Kidney glomerular epithelial cell (primary cell): ENCODE measurements at places on chromosomes 16 and 17.

- DNase-seq: no peak
These were observed 963 bp upstream of the METTL22 start for GRCh38 chr16:8620535-8620934.

DNA sequence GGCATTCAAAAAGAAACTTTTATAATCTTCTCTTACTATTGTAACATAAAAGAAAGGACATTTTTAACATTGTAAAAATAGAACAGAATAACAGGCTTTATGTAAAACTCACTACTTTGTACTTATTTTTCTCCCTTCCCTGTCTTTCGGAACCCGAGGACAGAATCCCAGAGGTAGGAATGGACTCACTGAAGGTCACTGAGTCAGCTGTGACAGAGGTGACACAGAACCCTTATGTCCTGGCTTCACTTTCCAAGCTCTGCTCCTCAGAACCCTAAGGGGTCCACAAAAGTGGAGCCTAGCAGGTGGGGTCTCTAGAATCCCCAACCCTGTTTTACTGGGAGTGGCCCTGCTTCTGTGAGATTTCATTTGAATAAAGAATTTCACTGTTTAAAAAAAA is 3.7 kb downstream of the KCTD13 start:
- no peak for DNase-seq

- DNase-seq: no peak
These were observed 18.6 kb downstream of the RMI2 start for GRCh38 chr16:11363927-11364258.

GRCh38 chr17:82049521-82049971 is 2.1 kb downstream of the RFNG start:
- no peak for DNase-seq

GRCh38 chr17:81672504-81672903 is 6.0 kb downstream of the CCDC137 start:
- no peak for DNase-seq
